ENCODE measurements at places on chromosomes 2 and 18. TPM values are rescaled to one million over a fixed set of nuclear protein-coding genes. Genes with fewer than 3 reads are reported as not detected.
A peak's percentile ranks its signal among the peaks of the same experiment; 100 is the strongest.

The SCYGR4 gene
- not detected for total RNA-seq

DNA sequence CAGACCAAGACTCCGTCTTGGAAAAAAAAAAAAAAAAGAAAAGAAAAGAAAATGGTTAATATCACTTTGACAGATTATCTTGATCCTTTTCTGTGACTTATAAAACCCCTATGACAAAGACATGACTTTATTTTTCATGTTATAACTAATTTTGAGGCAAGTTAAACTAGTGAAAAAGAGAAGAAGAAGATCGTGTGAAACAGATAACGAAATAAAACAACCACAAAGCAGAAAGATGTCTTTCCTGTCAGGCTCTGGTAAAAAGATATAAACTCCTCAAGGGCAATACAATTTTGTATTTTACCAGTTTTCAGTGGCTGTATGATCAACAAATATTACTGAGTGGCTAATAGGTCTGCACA lies 13.4 kb upstream of the RBMS1 start:
- no peak for DNase-seq
- H3K4me1 ChIP-seq = no peaks in the 10 kb centered on the region
- H3K27ac ChIP-seq = no peak overlapping the region
- H3K4me3 ChIP-seq = no peak overlapping the region
- H3K36me3 ChIP-seq = no peaks in the 10 kb centered on the region

DNA sequence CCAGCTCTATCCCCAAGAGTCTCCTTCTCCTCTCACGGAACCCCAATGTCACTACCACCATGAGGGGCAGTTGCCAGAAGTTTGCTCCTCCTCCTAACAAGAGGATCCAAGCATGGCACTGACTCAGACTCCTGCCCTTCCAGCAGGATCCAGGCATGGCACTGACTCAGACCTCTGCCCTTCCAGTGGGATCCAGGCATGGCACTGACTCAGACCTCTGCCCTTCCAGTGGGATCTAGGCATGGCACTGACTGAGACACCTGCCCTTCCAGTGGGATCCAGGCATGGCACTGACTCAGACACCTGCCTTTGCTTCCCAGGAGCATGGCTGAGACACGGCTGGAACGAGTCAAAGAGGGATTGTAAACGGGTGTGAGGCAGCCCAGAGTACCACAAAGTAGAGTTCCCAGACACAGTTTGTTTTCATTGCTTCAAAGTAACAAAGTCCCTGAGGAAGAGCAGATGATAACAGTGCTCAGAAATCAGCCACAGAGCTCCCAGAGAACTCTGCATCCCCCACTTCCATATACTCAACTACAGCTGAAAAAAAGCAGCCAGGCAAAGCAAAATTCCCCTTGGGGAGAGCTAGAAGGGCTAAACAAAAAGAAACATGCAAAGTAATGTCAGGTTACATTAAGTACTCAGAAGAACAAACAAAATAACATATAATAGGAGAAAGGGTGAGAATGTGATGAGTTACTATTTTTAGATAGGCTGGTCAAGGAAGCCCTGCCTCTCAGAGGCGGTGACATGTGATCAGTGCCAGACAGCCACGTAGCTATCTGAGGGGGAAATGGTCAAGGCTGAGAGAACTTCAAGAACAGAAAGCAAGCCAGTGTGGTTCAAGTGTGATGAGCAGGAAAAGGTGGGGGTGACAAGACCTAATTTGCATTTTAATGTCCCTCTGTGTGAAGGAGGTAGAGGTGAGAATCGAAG lies 3.0 kb downstream of the BUB1 start:
- H3K36me3 ChIP-seq = peaks cover 8% of the 10 kb centered on the region
- DNase-seq = no peak
- H3K27me3 ChIP-seq = no peaks in the 10 kb centered on the region
- H3K4me1 ChIP-seq = peaks cover 16% of the 10 kb centered on the region
- H3K4me3 ChIP-seq = peak overlapping the region; percentile 22
- no peak overlapping the region for H3K27ac ChIP-seq

GRCh38 chr2:20080839-20081415 lies 29.5 kb upstream of the LAPTM4A start:
- no peak for DNase-seq
- H3K27me3 ChIP-seq = no peaks in the 10 kb centered on the region
- H3K36me3 ChIP-seq = no peaks in the 10 kb centered on the region
- peak overlapping the region; percentile 7 for H3K4me3 ChIP-seq
- H3K4me1 ChIP-seq = peaks cover 4% of the 10 kb centered on the region
- H3K27ac ChIP-seq = no peak overlapping the region

The KYNU gene
- total RNA-seq = 0.13 TPM

GRCh38 chr2:43081131-43081765 lies 145.2 kb downstream of the ZFP36L2 start:
- H3K27ac ChIP-seq = no peak overlapping the region
- DNase-seq = no peak
- H3K27me3 ChIP-seq = no peaks in the 10 kb centered on the region
- no peaks in the 10 kb centered on the region for H3K4me1 ChIP-seq
- no peak overlapping the region for H3K4me3 ChIP-seq

DNA sequence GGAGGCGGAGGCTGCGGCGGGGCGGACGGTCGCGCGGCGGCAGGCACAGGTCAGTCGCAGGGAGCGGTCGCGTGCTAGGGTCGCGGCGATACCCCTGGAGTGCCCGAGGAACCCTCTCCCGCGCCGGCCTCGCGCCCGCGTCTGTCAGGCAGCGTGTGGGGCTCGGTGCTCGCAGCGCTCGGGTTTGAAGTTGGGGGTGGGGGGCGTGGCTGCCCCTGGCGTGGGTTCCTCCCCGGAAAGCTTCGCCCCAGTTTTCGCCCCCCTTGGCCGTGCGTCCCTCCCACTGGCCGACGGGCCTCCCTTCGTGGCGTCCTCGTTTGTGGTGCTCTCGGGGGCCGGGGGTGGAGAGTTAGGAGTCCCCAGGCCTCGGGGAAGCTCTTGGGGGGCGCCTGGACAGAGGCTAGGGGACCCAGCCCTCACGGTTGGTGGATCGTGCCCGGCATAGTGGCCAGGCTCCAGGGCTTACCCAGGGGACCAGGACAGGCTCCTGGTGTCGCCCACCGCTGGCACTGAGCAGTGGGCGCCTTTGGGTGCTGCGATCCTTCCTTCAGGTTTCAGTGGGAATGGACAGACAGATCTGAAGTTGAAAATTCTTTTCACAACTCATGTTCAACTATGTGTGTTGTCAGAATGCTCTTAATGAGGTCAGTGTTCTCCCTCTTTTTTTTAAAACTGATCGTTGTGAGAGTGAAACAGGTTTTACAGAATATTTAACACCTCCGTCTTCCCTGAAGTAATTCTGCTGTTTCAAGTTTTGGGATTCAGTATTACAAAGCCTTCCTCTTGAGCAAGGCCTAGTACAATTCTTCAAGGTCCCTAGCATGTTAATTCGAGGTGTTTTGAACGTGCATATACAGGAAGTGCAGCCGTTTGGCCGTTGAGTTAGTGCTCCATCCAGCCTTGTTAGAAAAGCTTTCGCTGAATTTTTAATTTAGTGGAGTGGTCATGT lies 604 bp downstream of the RALBP1 start:
- DNase-seq = no peak
- H3K27me3 ChIP-seq = no peaks in the 10 kb centered on the region

The CAPN14 gene
- 0.08 TPM for total RNA-seq

GRCh38 chr2:215138479-215138878 lies at the start of gene ABCA12:
Gene ABCA12 (minus strand): TSS chr2:215138626. CDS start chr2:215138208, 418 bp downstream.
- no peak within 1 kb of the TSS for H3K4me3 ChIP-seq
- DNase-seq = no peak
- H3K27ac ChIP-seq = no peak within 1 kb of the TSS
- no peaks in the 10 kb centered on the region for H3K4me1 ChIP-seq
- H3K27me3 ChIP-seq = no peaks in the 10 kb centered on the region
- H3K36me3 ChIP-seq = no peaks in the 10 kb centered on the region

The WDR7 gene
- total RNA-seq = 15.2 TPM

DNA sequence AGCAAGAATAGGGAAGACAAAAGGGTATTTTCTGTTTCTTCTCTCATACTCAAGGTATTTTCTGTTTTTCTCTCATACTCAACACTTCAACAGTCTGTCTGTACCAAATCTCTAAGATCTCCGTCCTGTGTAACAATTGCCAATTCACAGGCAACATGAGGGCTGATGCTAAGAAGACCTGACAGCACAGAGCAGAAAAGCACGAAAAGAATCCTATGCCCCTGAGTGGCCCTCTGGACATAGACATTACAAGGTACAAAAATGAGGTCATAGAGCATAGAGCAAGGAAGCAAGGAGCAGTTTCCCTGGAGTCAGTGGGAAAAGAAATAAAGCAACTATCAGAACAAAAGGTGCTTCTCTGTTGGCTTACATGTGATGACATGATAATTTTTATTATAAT lies 1612.6 kb upstream of the CELF4 start:
- H3K4me1 ChIP-seq = no peaks in the 10 kb centered on the region
- no peaks in the 10 kb centered on the region for H3K36me3 ChIP-seq
- no peak overlapping the region for H3K27ac ChIP-seq
- DNase-seq = no peak

DNA sequence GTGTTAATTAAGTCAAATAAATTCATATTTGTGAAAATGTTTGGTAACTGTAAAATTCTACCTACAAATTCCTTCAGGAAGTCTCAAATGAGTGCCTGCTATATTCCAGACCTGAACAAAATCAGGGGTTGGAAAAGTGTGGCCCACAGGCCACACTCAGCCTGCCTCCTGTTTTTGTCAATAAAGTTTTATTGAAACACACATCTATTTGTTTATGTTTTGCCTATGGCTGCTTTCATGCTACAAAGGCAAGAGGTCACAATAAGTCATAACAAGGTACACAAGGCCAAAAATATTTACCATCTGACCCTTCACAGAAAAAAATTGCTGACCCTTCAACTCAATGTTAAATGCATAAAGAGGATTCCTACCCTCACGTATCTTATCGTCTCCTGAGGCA lies 581.7 kb downstream of the ARHGAP15 start:
- H3K27ac ChIP-seq = no peak overlapping the region
- no peaks in the 10 kb centered on the region for H3K27me3 ChIP-seq
- H3K4me1 ChIP-seq = no peaks in the 10 kb centered on the region
- no peak overlapping the region for H3K4me3 ChIP-seq
- H3K36me3 ChIP-seq = no peaks in the 10 kb centered on the region

The HS6ST1 gene
- 72.8 TPM for total RNA-seq

DNA sequence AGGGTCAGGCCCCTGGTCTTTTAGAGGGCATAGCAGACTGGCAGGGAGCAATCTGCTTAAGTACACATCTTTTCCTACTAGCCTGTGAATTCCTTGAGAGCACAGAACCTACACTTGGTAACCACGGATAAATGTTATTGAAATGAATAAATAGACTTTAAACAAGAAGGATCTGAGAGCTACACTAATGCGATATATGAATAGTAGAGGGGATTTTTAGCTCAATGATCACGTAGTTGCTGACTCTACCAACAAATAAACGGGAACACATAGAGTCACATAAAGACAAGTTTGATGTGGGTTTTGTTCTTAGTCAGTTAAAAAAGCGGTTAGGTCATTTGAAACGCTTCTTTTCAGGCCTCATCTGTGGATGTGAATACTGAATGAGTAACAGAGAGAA lies 290.3 kb upstream of the CCDC68 start:
- no peak overlapping the region for H3K4me3 ChIP-seq
- H3K4me1 ChIP-seq = no peaks in the 10 kb centered on the region
- H3K27ac ChIP-seq = no peak overlapping the region
- H3K36me3 ChIP-seq = peaks cover 3% of the 10 kb centered on the region

The SCN9A gene
- 6.1 TPM for total RNA-seq

- H3K36me3 ChIP-seq = no peaks in the 10 kb centered on the region
- no peak overlapping the region for H3K4me3 ChIP-seq
- no peaks in the 10 kb centered on the region for H3K27me3 ChIP-seq
Measured at GRCh38 chr2:105080461-105080860, 42.6 kb downstream of the MRPS9 start.

DNA sequence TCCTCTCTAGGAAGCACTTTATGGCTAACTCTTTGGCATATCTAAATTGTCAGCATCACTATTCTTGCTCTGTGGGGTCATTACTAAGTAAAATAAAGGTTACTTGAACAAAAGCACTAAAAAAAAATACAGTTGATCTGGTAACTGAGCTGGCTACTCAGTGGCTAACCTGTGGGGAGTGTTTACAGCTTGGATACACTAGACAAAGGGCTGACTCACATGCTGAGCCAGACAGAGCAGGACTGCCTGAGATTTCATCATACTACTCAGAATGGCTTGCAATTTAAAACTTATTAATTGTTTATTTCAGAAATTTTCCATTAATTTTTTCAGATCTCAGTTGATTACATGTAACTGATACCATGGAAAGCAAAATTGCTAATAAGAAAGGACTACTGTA lies 1690.4 kb upstream of the SLC39A10 start:
- no peak overlapping the region for H3K27ac ChIP-seq
- peaks cover 8% of the 10 kb centered on the region for H3K4me1 ChIP-seq
- H3K36me3 ChIP-seq = no peaks in the 10 kb centered on the region
- DNase-seq = no peak
- H3K4me3 ChIP-seq = no peak overlapping the region

DNA sequence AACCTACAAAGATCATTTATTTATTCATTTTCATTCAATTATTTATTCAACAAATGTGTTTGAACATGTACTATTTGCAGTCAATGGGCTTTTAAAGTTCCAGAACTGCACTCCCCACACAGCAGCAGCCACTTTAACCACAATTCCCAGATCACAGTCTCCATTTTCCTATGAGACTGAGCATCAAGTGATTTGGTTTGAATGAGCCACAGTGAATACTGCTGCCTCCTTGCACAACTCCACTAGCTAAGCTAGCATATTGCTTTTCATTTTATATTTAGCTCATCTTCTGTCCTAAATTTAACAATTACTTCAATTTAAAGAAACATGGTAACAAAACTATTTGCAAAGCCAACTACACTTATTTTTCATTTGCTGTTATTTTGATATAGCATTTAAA lies 353.4 kb upstream of the VRK2 start:
- H3K27me3 ChIP-seq = no peaks in the 10 kb centered on the region
- H3K36me3 ChIP-seq = no peaks in the 10 kb centered on the region
- H3K4me1 ChIP-seq = no peaks in the 10 kb centered on the region
- no peak overlapping the region for H3K4me3 ChIP-seq
- no peak for DNase-seq
- no peak overlapping the region for H3K27ac ChIP-seq

GRCh38 chr2:136424112-136424511 lies 306.2 kb upstream of the CXCR4 start:
- peaks cover 16% of the 10 kb centered on the region for H3K27me3 ChIP-seq
- no peak overlapping the region for H3K27ac ChIP-seq
- H3K4me3 ChIP-seq = no peak overlapping the region
- H3K4me1 ChIP-seq = no peaks in the 10 kb centered on the region

The ACADL gene
- total RNA-seq = 0.34 TPM

DNA sequence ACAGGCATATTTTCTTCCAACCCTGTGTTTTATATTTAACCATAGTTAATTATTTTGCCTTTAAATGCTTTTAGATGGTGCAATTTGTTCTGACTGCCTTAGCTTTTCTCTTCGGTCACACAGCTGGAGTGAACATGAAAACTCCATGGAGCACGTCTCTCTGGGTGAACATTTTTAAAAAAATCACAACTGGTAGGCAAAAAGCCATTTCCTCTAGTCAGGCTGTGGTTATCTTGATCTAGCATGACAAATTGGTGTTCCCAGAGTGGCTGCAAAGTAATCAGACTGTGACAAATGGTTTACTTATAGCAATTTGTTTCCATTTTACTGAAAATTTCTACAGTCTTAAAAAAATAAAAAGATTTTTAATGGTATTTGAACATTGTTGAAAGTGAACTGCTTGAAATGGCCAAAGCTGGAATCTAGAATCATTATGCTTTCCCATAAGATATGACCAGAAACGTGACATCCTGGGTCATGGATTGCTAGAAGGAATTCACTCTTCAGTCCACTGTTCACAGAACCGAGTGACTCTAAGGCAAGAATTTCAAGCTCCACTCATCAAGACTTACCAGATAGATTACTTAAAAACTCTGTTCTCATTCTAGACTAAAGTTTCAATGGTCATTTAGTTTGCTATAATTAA lies 703.6 kb downstream of the CPS1 start:
- H3K27me3 ChIP-seq = no peaks in the 10 kb centered on the region
- no peak for DNase-seq
- no peaks in the 10 kb centered on the region for H3K36me3 ChIP-seq
- H3K27ac ChIP-seq = no peak overlapping the region
- H3K4me1 ChIP-seq = no peaks in the 10 kb centered on the region
- no peak overlapping the region for H3K4me3 ChIP-seq

The TNFRSF11A gene
- 10.6 TPM for total RNA-seq
